ENCODE measurements at places on chromosomes 5 and 9.

- DNase-seq: no peak
Observed at GRCh38 chr5:1262381-1262780, 32.5 kb downstream of the TERT start.

GRCh38 chr9:131645078-131645776 is 94.6 kb downstream of the RAPGEF1 start:
- DNase-seq: no peak

DNA sequence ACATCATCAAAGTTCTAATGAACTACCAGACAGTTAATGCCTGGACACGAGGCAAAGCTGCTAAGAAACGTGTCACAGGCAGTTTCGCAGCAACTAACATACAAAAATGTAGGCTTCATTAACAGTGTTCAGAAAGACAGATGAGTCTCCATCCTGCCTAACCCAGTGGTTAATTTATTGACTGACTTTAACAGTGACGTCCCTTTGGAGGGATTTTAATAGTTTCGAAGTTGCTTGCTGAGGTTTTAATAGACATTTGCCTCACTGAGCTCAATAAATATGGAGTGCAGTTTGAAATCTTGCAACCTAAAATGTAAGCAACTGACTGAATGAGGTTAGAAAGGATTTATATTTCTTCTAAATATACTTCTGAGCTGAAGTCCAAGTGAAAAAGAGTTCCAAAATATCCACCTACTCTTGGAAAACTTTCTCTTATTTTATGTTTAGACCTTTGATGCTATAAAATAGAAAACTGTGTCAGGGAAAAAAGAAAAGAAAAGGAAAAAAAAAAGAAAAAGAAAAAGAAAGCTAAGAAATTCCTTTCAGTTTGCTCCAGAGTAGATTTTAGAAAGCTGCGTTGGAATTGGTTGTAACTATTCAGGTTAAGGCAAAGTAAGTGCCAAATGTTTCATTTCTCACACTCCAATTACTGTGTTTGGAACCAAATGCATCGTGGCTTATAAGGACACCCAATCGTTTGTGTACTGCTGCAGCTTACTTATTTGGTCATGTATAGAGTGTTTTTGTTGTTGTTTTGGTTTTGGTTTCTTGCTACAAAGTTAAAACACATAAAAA is 2016.6 kb downstream of the MAT2B start:
- DNase-seq: no peak

DNA sequence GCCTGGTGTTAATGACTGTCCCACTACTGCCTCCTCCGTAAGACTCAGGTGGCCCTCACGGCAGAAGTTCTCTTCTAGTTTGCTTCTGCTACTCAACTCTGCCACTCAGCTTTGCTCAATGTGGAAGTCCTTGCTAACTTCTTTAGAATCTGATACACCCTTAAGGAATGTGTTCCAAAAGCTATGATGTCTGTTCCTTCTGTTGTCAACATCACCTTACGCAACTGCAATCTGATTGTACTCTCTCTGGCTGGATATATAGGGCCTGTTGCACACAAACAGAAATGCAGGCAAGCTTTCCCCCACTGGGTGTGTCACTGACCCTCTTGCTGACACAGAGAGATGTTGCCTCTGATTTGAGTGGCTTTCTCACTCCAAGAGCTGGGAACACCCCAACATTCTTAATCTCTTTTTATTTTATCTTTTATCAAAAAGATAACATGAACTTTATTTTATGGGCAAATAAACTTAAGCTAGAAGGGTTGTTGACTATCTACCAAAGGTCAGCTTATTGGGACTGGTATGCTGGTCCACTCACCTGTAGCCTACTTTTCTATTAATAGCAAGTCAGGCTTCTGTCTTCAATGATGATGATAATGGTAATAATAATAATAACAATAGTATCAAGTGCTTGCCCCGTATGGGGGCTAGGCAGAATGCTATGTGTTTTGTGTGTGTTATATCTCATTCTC is 25.2 kb downstream of the TMEM252 start:
- no peak for DNase-seq

DNA sequence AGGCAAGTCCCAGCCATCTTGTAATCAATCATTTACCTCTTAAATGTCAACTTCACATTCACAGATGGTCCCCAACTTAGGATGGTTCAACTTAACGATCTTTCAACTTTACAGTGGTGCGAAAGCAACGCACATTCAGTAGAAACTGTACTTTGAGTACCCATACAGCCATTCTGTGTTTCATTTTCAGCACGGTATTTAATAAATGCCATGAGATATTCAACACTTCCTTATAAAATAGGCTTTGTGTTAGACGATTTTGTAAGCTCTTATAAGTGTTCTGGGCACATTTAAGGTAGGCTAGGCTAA is 47.1 kb upstream of the ANGPTL2 start:
- no peak for DNase-seq

DNA sequence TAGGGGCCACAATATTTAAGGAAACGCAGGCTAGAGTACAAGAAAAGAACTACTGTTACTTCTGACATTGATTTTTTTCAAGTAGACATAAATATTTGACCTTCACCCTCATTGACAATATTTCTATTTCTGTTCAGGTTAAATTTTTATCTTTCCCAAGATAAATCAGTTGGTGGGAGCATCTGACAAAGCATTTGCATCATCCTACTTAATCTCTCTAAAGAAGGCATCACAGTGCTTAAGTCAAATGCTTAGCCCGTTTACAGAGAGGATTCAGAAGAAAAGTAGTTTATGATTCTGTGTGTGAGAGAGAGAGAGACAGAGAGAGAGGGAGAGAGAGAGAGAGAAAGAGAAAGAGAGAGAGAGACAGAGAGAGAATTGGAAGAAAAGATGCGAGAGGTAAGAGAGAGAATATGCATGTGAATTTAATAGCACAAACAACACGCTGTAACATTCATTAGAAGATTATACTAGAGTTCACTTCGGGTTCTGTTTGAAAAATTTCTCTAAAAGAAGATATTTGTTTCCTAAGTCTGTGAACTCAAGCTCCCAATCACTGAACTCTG is 1093.3 kb upstream of the CDH6 start:
- peak; percentile 66 for DNase-seq

- DNase-seq: no peak
Observed at GRCh38 chr5:56412601-56413379, 179.7 kb upstream of the ANKRD55 start.

- no peak for DNase-seq
Observed at GRCh38 chr5:112012104-112012503, 255.1 kb upstream of the NREP start.

GRCh38 chr9:121868626-121869025 is 217.2 kb downstream of the DAB2IP start:
- no peak for DNase-seq

DNA sequence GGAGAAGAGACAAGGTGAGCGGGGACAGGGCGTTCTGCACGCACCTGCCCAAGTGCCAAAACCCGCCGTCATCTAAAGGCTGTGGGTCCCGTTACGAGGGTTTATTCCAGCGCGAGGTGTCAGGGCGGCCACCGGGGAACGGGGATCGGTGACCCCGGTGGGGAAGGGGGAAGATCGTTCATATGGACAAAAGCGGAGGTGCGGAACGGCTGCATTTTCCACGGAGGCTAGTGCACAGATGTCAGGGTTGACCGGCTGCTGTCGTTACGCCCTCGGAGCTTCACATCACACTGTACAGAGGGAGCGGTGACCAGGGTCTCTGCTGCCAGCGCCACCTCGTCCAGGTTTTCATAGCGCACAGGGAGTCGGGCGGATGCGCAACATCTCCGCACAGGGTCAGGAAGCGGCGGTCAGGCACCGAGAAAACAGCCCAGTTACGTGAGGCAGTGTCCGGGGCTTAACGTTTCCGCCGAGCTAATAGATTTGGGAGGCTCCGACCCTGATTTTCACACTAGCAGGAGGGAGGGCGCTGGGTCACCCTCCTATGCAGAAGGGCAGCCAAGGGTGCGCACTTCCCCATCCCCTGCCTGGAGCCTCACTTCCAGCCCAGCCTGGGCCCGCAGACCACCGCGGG is 13.5 kb downstream of the BTNL9 start:
- DNase-seq: peak; percentile 26

DNA sequence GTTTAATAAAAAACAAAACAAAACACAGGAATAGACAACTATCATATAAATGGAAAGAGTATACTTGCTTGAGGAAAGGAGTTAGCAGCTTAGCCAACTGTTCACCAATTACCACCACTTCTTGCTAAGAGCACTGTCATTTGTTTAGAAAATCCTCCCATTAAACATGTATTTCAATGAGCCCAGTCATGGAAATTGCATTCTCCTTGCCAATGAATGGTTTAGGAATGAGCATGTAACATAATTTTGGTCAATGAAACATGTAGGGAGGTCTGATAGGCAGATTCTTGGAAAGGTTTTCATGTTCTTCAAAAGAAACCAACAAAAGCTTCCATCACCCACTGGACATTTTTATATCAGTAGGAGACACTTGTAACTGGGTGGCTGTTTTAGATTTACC is 502.8 kb upstream of the PAPPA start:
- no peak for DNase-seq

DNA sequence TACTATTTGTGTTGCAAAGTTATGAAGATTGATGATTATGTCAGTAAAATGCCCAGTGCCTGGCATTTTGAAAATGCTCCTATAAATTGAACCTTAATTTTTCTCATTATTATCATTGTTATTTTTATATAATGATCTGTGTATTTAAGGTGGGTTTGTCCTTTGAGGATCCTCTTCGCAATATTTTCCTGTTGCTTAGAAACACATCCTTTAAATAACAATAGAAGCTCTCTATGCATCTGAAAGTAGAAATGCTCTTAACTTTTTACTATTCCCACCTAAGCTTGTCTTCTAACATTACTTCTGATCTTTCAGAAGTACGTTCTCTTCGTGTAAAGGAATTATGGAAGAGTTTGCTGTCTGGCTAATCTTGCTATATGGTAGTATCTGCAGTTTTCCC is 214.7 kb upstream of the TLX3 start:
- peak; percentile 79 for DNase-seq

DNA sequence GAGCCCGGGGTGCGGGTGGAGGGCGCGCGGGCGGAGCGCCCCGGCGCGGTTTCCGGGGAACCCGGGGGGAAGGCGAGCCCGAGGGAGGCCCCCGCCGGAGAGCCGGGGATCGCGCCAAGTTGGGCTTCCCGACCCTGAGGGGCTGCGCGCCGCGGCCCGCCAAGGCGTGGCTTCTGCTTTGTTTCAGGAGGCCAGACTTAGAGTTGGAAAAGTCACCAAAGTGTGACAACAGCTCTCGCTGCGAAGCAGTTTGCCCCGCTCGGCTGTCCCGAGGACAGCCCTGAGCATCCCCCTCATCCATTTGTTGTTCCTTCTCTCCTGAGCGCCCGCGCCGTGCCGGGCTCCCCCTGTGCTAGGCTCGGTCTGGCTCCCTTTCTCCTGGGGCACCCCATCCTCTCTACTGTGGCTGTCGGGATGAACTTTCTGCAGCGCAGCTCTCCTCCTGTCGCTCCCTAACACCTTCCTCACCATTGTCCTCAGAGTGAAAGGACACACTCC is 410 bp downstream of the GLIPR2 start:
- DNase-seq: no peak

DNA sequence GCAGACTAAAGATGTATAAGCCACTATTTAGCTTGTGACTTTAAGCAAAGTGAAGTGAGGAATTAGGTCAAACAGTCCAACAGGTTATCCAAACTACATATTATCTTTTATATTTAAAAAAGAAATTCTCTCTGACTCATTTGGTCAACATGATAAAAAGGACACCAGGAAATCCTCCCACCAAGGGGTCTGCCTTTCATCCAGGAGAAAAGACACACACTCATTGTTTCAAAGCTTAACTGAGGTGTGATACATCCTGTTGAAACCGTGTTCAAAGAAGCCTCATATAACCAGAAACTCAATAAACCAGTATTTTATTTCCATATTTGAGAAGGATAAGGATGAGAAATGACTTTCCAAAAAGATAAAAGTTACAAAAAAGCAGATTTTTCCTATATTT is 417.1 kb downstream of the HCN1 start:
- no peak for DNase-seq
